ENCODE measurements at places on chromosomes 11 and 22.

GRCh38 chr11:78798663-78799062 lies 224.0 kb upstream of the NARS2 start:
- no peak for DNase-seq

DNA sequence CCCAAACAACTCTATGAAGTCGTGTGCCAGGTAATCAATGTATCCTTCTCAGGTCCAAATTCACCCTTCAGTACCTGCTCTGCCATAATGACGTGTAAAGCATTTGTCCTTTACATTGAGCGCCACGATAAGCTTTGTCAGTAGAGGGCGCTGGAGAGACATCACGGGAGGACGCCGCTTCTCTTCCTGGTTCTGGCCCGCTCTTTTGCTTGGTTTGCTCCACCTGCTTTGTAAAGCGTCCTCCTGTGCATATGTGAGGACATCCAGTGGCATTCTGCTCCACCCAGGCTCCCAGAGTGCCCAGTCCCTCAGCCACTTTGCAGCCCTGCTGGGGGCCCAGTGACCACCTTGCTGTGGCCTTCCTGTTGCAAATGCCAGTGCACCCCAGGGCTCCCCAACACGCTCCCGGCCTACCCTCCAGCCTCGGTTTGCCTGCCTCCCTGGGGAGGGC lies 61.1 kb downstream of the WT1 start:
- no peak for DNase-seq

GRCh38 chr11:126647735-126648134 lies 292.2 kb downstream of the ST3GAL4 start:
- no peak for DNase-seq

DNA sequence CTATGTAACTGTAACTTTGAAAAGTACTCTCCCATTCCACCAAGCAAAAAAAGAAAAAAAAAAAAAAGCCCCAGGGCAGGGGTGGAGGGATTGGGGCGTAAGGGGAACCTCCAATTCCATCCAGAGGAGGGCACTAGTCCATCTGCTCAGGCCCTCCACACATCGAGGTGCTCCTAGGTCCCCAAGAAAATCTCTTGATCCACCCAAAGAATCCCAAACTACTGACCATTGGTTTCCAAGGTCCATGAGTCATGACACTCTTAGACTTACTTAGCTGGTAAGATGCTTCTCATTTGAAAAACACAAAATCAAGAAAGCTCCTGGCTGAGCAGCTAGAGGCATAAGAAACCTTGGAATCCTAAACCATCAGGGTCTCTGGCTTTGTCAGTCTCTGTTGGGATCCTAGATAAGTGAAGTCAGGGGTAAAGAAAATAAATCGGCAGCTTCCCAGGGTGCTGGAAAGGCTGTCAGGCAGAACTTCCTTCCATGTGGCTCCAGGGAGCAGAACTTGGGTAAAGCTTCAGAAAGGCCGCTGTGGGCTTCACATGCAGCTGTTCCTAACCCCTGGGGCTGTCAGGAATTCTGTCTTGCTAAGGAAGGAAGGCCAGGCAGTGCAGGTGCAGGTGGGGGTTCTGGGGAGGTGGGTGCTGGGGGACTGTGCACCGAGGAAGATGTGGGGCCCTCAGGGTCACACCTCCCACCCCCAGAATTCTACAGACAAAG lies 49.4 kb upstream of the ADA2 start:
- no peak for DNase-seq

- DNase-seq: no peak
These were observed 1945.3 kb upstream of the RAG2 start for GRCh38 chr11:38543311-38543710.

GRCh38 chr11:2090172-2091111 lies 48.7 kb downstream of the IGF2 start:
- no peak for DNase-seq

DNA sequence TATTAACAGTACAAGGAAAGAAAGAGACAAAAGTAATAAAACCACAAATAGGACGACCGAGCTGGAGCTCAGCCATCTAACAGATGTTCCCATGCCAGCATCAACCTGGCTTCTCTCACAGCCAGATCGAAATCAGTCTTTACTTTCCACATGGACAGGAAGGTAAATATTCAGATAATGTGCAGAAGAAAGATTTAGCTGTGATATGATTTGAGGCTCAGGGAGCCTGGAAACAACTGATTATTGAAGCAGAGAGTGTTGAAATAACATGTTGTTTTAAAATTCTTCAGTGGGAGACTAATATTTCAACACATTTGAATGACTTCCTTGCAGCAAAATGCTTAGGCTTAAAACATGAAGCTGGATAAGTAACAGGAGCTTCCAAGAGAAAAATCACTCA lies 546.8 kb downstream of the ETS1 start:
- DNase-seq: no peak

DNA sequence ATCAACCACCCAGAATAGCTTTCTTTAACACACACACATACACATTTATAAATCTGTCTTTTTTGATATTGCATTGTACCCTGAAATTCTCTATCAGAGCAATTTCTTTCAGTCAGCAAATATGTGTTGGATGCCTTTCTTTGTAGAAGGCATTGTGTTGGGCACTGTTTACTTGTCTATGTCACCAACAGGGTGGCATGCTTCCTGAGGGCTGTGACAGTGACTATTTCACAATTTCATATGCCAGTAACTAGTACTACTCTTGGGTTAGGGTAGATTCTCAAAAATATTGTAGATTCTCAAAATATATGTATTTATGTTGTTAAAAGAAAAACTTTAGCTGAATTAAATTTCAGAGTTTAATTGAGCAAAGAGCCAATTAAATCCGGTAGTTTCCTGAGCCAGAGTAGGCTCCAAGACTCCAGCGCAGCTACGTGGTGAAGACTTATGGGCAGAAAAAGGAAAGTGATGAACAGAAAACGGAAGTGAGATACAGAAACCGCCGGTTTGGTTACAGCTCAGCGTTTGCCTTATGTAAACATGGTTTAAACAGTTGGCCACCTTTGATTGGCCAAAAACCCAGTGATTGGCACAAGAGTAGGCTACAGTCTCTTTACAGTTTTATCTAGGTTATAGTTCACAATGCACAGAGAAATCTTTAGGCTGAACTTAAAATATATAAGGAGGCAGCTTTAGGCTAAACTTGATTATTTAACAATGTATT lies 723.3 kb downstream of the NTM start:
- no peak for DNase-seq

- DNase-seq: no peak
These were observed 46.9 kb upstream of the RAPSN start for GRCh38 chr11:47495856-47496217.

DNA sequence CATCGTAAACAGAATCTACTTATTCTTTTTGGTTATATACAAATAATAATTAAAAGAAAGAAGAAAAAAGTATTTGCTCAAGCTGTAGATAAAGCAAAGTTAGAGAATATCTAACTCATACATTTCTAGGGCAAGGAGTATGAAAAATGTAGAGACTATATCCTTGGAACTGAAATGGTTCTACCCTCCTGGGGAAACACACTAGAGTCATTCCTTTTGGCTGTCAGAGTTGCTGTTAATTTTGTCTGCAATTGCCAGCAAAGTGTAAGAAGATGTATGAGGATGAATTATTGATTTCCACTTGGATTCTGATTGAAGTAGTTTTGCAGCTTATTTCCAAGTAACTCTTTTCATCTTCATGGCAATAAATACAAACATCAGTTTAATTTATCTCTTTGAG lies 69.1 kb downstream of the SLC17A6 start:
- no peak for DNase-seq

DNA sequence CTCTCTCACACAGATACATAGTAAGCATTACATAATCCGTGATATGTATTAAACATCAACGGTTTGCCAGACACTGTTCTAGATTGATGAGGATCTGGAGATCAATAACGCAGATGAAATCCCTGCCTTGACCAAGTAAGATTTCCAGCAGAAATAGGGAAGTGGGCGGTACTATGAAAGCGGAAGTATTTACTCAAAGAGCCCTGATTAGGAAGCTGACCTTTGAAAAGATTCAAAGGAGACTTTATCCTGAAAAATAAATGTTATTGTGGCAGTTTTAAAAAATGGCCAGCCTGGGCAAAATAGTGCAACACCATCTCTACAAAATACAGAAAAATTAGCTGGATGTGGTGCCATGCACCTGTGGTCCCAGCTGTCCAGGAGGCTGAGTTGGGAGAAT lies 26.8 kb downstream of the GAB2 start:
- DNase-seq: no peak

GRCh38 chr22:35915477-35916013 lies 113.1 kb downstream of the RBFOX2 start:
- DNase-seq: no peak

GRCh38 chr11:16613262-16613511 lies 125.3 kb upstream of the C11orf58 start:
- no peak for DNase-seq

- no peak for DNase-seq
These were observed 593.2 kb downstream of the INSC start for GRCh38 chr11:15707971-15708370.

DNA sequence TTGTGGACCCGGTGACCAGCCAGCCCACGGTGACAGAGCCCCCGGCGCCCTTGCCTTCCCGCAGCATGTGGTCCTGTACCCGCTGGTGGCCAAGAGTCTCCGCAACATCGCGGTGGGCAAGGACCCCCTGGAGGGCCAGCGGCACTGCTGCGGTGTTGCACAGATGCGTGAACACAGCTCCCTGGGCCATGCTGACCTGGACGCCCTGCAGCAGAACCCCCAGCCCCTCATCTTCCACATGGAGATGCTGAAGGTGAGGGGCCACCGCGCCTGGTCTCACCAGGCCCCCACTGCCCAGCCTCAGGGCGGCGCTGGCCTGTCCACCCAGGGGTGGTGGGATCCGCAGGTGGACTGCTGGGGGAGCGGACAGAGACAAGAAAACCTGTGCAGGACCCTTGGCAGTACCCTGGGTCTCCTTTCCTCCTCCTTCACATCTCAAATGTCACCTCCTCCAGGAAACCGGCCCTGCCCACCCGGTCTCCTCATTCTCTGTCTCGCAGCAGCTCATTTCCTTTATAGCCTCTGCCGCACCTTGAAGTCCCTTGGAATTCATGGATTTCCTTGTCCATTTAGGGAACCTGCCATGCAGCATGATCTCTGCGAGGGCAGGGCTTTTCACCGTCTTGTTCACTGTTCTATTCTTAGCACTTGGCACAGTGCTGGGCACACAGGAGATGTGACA lies 6.5 kb downstream of the AIP start:
- no peak for DNase-seq

DNA sequence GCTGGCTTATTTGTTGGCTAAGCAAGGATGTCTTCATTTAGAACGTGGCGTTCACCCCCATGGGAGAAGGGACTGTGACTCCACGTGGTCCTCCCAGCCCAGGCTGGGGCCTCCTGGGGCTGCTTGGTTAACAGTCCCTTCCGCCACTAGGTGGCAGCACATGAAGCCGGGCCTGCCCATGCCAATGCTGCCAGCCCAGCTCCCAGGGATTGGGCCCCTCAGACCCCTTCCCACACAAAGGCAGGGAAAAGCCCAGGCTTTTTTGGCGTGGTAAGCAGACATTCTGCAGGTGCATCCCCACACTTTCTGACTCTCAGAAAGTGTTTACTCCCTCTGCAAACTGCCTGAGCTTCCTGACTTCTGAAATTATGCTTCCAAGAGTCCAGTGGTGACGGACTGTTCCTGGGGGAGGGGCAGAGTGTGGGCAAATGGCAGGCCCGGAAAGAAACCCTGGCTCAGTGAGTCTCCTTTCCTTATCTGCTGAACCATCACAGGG lies 3.1 kb downstream of the CBX6 start:
- no peak for DNase-seq

DNA sequence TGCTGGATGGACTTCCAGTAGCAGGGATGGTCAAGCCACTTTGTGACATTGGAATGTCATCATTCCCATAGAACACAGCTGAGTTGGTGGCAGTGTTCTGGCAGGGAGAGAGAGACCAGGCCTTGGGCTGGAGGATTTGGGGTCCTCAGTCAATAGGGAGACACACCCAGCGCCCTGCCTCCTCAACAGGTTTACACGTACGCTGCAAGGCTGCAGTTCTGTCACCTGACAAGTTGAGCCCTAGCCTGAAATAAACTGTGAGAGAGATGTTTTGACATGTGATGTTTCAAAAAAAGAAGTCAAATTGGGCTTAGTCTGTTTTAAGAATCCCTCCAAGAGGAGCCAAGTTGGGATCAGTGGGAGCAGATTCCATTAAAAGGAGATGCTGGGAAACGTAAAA lies 42.9 kb upstream of the CRYBB3 start:
- DNase-seq: no peak

GRCh38 chr11:102831489-102832440 lies 11.6 kb downstream of the MMP3 start:
- no peak for DNase-seq

GRCh38 chr11:11407065-11407762 lies 54.2 kb upstream of the CSNK2A3 start:
- DNase-seq: no peak

DNA sequence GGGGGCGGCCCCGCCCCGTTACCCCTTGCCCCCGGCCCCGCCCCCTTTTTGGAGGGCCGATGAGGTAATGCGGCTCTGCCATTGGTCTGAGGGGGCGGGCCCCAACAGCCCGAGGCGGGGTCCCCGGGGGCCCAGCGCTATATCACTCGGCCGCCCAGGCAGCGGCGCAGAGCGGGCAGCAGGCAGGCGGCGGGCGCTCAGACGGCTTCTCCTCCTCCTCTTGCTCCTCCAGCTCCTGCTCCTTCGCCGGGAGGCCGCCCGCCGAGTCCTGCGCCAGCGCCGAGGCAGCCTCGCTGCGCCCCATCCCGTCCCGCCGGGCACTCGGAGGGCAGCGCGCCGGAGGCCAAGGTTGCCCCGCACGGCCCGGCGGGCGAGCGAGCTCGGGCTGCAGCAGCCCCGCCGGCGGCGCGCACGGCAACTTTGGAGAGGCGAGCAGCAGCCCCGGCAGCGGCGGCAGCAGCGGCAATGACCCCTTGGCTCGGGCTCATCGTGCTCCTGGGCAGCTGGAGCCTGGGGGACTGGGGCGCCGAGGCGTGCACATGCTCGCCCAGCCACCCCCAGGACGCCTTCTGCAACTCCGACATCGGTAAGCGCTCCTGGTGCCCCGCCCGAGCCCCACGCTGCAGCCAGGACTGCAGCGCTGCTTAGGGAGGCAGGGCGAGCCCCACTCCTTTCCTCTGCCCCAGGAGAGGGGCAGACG lies at the start of gene TIMP3:
TSS of gene TIMP3 (plus strand) at position 169 of the 700 bp plus-strand sequence. CDS start at position 466, 297 bp downstream.
- no peak for DNase-seq

DNA sequence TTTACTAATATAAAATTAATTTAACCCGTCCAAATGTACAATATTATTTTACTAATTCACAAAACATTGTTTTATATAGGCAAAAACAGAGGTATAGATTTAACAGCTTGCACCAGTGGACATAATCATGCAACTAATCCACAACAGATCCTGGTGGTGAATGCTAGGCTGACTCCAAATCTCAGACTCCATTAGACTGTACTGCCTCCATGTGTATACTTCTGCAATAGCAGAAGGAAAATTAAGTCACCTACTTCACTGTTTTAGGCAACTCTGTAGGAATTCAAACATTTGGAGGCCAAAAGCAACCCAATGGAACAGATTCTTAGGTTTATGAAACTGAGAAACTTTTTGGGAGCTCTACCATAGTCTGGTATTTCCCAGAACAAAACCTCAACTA lies 30.0 kb upstream of the RAB39A start:
- no peak for DNase-seq

- DNase-seq: no peak
These were observed 21.5 kb downstream of the CYTH4 start for GRCh38 chr22:37303821-37304274.

All from cortex of kidney (tissue), 1 donor.